ENCODE measurements at places on chromosomes 3 and 15.

DNA sequence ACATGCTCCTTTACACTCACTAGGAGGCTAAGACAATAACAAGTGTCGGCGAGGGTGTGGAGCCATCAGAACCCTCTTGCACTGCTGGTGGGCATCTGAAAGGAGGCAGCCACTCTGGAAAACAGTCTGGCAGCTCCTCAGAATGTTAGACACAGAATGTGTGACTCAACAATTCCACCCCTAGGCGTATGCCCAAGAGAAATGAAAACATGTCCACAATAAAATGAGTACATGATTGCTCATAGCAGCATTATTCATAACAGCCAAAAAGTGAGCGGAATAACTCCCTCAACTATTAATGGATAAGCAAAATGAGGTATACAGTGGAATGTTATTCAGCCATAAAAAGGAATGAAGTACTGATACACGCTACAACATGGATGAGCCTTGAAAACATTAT lies 57.8 kb downstream of the WNT7A start:
- DNase-seq = no peak

DNA sequence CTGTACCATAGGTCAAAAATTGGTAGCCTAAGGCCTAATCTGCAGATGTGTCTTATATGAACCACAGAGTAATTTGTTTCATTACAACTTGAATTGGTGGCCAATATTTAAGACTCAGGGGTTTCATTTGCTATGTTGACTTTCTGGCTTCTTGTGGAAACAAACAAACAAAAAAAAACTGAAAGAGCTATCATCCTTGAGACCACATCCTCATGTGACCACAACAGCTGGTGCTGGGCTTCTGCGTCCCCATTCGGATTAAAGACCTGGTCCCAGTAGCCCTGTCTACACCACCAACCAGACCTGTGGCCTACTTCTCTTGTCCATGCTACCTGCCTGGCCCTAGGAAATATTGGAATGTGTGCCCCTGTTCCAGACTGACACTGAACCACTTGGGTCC lies 61.7 kb downstream of the STRIT1 start:
- no peak for DNase-seq

GRCh38 chr3:174957551-174958001 lies 98.4 kb downstream of the NAALADL2 start:
- no peak for DNase-seq

DNA sequence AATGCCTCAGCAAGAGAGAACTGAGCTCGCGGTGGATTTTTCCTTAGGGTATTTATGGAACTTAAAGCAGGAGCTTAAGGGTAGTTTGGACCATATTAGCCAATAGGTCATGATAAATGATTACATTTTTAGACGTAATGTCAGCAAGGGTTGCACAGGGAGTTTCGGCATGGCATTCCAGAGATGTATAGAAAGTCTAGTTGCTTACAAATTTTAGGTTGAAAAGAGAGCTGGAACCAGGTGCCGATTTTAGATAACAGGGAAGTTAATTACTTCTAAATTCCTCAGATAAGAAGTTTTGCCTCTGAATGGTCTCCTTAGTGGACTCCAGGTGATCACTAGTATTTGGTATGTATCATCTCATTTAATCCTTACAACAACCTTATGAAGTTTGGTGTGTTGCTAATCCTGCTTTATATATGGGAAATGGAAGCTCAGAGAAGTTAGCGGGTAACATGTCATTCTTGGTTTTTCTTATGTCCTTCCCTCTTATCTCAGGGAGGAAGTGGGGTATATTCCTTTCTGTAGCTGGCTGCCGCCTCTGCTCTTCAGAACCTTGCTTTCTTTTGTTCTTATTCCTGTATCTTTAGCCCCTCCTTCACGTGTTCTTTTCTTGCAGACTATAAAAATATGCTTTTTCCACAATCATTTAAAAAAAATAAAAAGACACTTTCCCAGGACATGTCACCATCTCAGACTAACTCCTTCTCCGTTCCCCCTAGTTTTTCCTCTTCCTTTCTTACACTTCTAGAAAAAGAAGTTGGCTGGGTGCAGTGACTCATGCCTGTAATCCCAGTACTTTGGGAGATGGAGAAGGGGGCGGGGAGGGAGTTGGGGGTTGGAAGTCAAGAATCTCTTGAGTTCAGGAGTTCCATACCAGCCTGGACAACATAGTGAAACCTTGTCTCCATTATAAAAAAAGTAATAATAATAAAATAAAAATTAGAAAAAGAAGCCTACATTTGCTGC lies 25.7 kb downstream of the IQGAP1 start:
- DNase-seq = no peak

DNA sequence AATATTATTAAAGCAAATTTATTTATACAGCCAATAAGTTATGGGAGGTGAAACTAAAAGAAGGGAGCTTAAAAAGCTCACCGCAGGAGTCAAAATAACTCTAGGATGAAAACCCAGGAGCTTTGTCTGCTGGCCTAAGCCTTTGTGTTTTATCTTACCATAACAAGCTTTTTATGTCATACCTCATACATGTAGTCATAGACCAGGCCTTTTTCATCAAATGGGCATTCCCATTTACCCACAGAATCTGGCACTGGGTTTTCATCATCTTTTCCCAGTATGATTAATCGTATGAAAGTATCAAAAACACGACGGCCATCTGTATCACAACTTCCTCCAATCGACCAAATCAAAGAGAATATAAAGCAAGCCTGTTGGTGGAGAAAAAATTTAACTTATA lies 122.8 kb downstream of the DNAH12 start:
- DNase-seq = no peak

- peak; percentile 47 for DNase-seq
Observed at GRCh38 chr15:96285305-96285704, 45.2 kb upstream of the NR2F2 start.

- DNase-seq = no peak
Observed at GRCh38 chr3:108091498-108092250, 843 bp upstream of the CD47 start.

GRCh38 chr3:42595682-42596081 lies 4.8 kb upstream of the NKTR start:
- DNase-seq = no peak

DNA sequence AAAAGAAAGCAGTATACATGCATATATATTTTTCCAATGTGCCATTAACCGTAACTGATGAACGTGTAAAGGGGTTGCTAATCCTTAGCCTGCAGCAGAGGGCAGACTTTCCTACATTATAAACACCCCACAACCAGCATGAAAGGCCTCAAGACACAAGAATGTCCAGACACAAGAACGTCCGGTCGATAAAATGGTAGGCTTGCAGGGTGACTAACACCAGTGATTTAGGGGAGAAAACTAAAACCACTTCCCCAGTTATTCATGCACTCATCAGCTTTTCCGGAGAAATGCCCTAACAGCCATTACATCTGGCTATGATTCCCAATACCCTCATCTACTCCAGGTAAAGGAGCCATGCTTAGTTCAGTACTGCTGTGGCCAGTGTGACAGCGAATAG lies 57.4 kb downstream of the LRTM1 start:
- DNase-seq = peak; percentile 45

- DNase-seq = no peak
Observed at GRCh38 chr3:99012051-99012450, 110.6 kb upstream of the DCBLD2 start.

GRCh38 chr3:175620532-175620931 lies 761.4 kb downstream of the NAALADL2 start:
- no peak for DNase-seq

DNA sequence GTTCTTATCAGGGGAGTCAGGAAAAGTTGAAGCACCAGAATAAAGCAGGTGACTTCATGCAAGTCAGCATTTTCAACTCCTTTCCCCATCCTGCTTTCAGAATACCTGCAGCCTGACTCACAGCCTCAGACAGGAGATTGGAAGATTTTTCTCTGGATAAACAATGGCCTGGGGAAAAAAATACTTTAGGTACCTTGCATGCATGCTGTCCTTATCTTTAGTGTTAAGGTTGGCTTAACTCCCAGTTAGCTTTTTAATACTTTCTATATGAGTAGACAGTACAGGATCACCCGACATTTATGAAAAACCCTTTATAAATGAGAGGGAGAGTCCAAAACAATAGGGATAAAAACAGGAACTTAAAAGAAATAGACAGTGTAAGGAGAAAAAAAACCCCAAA lies 53.6 kb downstream of the PAK2 start:
- no peak for DNase-seq

DNA sequence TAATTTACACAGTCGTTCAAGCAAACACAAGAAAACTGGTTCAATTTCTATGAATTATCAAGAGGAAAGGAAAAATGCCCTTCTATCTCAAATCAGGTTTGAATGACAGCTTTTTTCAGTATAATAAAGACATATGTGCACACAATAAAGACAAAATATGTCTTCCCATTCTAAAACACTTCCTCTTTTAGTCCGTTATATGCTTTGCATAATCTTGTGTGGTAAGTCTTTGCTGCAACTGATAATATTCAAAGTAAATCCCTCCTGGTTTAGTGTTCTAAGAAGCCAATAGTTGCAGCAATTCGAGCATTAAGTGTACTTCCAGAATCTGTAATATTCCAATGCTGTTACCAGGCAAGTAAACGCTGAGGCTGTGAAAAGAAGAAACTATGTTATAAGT lies 43.7 kb upstream of the MAPKBP1 start:
- DNase-seq = no peak

DNA sequence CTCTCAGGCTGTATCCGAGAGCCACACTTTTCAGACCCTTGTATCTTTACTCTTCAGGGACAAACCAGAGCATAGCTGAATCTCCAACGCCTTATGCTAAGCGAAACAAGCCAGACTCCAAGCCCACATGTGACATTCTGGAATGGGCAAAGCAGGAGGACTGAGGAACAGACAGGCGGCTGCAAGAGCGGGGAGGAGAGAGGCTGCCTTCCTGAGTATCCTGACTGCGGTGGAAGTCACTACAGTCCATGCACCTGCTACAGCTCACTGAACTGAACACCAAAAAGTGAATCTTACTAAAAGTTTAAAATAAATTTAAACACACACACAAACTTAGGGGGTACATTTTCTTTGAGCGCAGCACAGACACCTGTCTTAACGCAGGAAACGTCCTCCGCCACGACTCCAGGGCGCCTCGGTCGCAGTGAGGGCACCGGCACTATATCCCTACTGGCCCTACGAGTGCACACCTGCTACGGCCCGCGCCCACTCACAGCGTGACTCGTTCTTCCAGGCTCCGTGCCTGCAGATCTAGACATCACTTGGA lies 1.4 kb downstream of the CYFIP1 start:
- DNase-seq = no peak

GRCh38 chr3:187985647-187986046 lies 168.3 kb upstream of the LPP start:
- no peak for DNase-seq

GRCh38 chr3:45205126-45205525 lies 21.0 kb downstream of the TMEM158 start:
- no peak for DNase-seq

DNA sequence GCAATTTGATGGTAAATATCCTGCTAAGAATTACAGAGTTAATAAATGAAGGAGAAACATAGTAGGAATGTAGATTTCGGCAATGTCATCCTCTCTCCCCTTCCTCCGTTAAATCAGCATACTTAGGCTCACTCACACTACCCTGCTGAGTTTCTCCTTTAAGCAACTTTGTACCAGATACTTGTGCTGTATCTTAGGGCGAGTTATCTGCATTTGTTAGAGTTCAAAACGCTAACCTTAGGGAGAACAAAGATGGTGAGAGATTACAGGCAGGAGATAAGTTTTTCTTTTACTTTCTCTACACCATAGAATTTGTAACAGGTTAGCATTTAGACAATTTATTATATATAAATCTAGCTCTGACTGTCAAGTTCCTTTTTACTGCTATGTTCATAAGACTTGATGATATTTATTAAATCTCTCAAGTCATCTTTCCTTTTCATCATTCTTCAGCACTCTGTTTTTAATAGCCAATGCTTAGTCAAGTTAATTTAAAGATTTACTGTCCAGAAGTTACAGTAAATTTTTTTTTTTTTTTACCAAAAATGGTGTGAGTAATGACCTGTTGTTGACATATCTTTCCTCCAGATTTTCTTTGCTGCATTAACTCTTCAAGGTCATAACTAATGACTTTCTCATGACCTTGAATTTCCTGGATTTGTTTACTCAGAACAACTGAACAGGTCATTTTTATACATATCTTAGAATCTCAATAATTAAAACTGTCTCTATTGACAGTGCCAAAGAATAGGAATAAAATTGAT lies 22.2 kb downstream of the SUCNR1 start:
- DNase-seq = no peak

- no peak for DNase-seq
Observed at GRCh38 chr15:65578904-65579728, 31.8 kb downstream of the INTS14 start.

GRCh38 chr3:105157067-105157765 lies 209.5 kb upstream of the ALCAM start:
- DNase-seq = no peak

DNA sequence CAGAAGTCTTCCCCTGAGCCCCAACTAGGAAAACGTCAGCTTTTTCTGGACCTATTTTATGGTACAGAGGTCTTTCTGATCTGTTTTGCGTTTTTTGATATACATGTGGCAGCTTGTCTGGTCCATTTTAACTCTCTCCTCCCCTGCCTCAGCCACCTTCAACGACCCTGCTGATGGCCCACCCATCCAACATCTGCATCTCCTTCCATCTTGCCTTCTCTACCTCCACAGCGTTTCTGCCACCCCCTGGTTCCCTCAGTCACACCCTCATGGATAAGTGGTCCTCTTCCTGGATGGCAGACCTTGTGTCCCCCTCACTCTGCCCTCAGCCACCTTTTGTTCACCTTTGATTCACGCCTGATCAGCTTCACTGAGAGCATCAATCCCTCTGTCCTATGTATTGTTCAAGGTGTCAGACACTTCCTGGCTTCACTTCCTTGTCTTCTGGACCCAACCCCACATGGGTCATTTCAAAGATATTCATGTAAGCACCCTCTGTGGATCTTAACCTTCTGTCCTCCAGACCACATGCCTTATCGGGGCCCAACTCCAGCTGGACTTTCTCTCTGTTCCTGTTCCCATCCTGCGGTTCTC lies 13.5 kb downstream of the AHSG start:
- DNase-seq = no peak

GRCh38 chr15:79644091-79644490 lies 212.0 kb downstream of the MINAR1 start:
- no peak for DNase-seq

DNA sequence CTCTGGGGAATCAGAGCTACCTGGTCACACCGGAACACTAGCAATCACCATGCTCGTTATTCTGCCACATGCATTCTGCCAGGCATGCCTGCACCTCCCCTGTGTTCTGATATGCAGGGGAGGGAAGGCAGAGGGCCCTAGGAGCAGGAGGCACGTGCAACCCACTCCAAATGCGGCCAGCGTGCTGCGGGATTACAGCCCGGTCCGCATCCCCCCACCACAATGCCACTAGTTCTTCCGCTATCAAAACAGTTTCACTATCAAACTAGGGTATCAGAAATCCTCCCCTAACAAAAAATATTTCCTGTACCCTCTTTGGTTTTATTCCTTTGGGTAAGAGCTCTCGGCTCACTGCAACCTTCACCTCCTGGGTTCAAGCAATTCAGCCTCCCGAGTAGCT lies 223.2 kb upstream of the IGF1R start:
- no peak for DNase-seq

- DNase-seq = no peak
Observed at GRCh38 chr15:43531018-43531670, 13.7 kb downstream of the MAP1A start.
